ENCODE measurements at places on chromosomes 2 and 18. TPM values are rescaled to one million over a fixed set of nuclear protein-coding genes. Genes with fewer than 3 reads are reported as not detected.

Gene GLS
- 224 TPM for total RNA-seq

Gene SERPINB4
- not detected for total RNA-seq

Gene ALK
- total RNA-seq = not detected

Gene NDC80
- 6.3 TPM for total RNA-seq

Gene ABCG5
- total RNA-seq = not detected

Gene C2orf66
- total RNA-seq = not detected

Gene ST3GAL5
- total RNA-seq = 76.7 TPM

Gene CPO
- not detected for total RNA-seq

Gene HRH4
- total RNA-seq = 0.34 TPM

Gene FSHR
- not detected for total RNA-seq

Gene ACMSD
- total RNA-seq = not detected

- no peaks in the 10 kb centered on the region for H3K27me3 ChIP-seq
- no peaks in the 10 kb centered on the region for H3K4me1 ChIP-seq
- no peaks in the 10 kb centered on the region for H3K36me3 ChIP-seq
These were observed 192.2 kb upstream of the PXDN start for GRCh38 chr2:1936427-1936980.

- H3K4me1 ChIP-seq = no peaks in the 10 kb centered on the region
- no peaks in the 10 kb centered on the region for H3K27me3 ChIP-seq
- no peak overlapping the region for H3K4me3 ChIP-seq
- H3K36me3 ChIP-seq = no peaks in the 10 kb centered on the region
These were observed 39.8 kb downstream of the ADCYAP1 start for GRCh38 chr18:944440-944839.

GRCh38 chr2:85162746-85163301, 29.6 kb downstream of the TCF7L1 start:
- no peaks in the 10 kb centered on the region for H3K4me1 ChIP-seq
- DNase-seq = no peak
- no peak overlapping the region for H3K27ac ChIP-seq
- no peaks in the 10 kb centered on the region for H3K36me3 ChIP-seq
- no peaks in the 10 kb centered on the region for H3K27me3 ChIP-seq

GRCh38 chr2:2028041-2028440, 283.7 kb upstream of the PXDN start:
- no peak overlapping the region for H3K4me3 ChIP-seq
- no peak for DNase-seq
- no peaks in the 10 kb centered on the region for H3K27me3 ChIP-seq
- no peaks in the 10 kb centered on the region for H3K36me3 ChIP-seq
- H3K27ac ChIP-seq = no peak overlapping the region
- no peaks in the 10 kb centered on the region for H3K4me1 ChIP-seq

GRCh38 chr2:193907561-193907960, 1712.8 kb upstream of the TMEFF2 start:
- no peak overlapping the region for H3K4me3 ChIP-seq
- no peaks in the 10 kb centered on the region for H3K27me3 ChIP-seq
- DNase-seq = no peak
- H3K36me3 ChIP-seq = no peaks in the 10 kb centered on the region
- no peaks in the 10 kb centered on the region for H3K4me1 ChIP-seq
- H3K27ac ChIP-seq = no peak overlapping the region

DNA sequence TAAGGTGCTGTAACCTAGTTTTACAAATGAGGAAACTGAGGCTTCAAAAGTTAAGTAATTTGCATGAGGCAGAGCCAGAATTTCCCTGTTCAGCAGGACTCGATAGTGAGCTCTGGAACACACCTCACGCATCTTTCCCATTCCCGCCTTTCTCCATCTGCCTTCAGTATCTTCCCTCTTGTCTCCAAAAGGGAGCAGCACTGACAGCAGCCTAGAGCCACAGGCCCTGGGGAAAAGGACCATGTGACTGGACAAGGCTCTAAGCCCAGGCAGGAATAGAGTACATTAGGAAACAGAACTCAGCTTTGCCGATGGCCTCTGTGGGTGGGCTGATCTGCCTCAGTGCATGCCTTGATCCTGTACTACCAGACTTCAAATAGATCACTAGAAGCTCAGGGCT, 21.5 kb downstream of the GPR155 start:
- DNase-seq = no peak
- H3K36me3 ChIP-seq = peaks cover 25% of the 10 kb centered on the region
- H3K27me3 ChIP-seq = no peaks in the 10 kb centered on the region
- H3K4me1 ChIP-seq = no peaks in the 10 kb centered on the region

GRCh38 chr2:232419245-232420072, 12.8 kb downstream of the ALPG start:
- DNase-seq = no peak
- H3K27ac ChIP-seq = no peak overlapping the region
- peaks cover 53% of the 10 kb centered on the region for H3K27me3 ChIP-seq
- H3K4me3 ChIP-seq = no peak overlapping the region
- H3K4me1 ChIP-seq = peaks cover 23% of the 10 kb centered on the region

GRCh38 chr18:58527952-58528287, 101.0 kb downstream of the ALPK2 start:
- no peak overlapping the region for H3K4me3 ChIP-seq
- H3K4me1 ChIP-seq = peaks cover 4% of the 10 kb centered on the region
- H3K36me3 ChIP-seq = no peaks in the 10 kb centered on the region
- no peak for DNase-seq
- H3K27ac ChIP-seq = no peak overlapping the region

DNA sequence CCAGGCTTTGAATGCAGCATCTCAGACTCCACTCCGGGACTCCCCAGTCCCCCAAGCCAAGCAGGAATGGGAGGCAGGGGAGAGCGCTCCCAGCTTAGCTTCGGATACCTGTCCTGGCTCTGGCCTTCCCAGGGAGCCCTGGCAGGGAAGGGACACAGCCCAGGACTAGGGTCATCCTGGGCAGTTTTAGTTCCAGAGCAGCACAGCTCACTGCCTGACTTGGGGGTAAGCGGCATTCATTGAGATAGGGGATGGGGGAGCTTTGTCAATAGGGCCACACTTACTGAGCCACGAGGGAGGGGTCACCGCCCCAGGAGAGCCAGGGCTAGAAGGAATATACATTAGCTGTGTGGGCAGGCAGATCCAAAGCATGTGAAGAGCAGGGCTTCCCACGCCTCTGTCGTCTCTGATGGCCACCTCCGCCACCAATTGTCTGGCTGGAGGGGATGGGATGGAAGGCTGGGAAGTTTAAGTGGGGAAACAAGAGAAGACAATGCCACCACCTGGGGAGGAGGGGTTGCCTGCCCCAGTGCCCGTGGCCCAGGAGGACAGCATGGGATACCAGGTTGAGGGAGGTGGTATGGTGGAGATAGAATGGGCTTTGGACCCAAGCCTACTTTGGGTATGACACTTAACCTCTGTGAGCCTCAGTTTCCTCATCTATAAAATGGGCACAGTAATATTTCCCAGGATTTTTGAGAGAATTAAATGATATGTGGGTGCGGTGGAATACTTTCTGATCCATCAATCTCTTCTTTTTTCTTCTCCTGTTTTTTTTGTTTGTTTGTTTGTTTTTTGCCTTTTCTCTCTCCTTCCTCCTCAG, 40.2 kb downstream of the SCTR start:
- H3K36me3 ChIP-seq = no peaks in the 10 kb centered on the region
- no peak overlapping the region for H3K27ac ChIP-seq
- no peaks in the 10 kb centered on the region for H3K27me3 ChIP-seq
- no peak overlapping the region for H3K4me3 ChIP-seq
- DNase-seq = no peak

DNA sequence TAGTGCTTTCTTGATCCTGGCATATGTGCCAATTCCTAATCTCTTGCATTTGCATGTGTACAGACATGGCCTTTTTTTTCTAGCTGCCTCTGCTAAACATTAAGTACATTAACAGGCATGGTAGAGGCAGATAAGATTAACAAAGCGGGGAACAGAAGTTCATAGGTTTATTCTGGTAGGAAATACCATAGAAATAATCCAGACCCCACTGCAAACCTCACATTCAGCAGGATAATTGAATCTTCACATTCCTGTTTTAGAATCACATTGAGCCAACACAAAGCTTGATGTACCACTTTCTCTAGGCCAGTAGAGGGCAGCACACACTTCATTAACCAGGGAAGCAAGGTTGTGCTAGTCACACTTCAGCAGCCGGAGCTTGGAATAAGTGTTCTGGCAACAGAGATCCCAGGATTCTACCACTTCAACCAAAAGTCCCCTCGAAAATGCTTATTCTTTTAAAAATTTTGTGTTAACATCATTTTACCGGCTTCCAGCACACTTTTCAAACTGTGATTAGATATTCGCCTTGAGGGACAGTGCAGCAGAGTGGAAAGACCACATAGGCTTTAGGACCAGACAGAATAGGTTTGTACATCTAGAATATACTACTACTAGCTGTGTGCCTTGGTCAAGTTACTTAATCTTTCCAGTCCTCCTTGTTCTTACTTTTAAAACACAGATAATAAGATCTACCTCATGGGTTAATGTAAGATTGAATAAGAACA, 420.2 kb upstream of the CHST9 start:
- H3K36me3 ChIP-seq = no peaks in the 10 kb centered on the region
- H3K4me3 ChIP-seq = no peak overlapping the region
- no peaks in the 10 kb centered on the region for H3K4me1 ChIP-seq
- no peak overlapping the region for H3K27ac ChIP-seq
- H3K27me3 ChIP-seq = no peaks in the 10 kb centered on the region

DNA sequence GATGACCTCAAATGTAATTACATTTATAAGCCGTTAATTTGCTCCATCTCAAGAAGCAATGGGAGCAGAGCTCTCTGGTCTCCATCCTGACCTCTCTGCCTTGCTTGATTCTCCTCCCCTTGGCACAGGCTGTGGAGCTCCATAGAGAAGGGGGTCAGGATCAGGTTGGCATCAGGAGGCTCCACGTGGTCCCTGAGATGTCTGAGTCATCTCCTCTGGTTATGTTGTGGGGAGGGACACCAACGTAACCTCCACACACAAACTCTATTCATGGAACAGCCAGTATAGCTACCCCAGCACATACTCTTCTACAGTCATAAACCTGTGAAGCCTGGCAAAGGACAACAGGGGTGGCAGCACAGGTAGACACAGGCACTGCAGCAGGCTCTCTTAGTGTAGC, 29.0 kb downstream of the TRABD2A start:
- H3K4me1 ChIP-seq = peaks cover 95% of the 10 kb centered on the region
- H3K36me3 ChIP-seq = peaks cover 20% of the 10 kb centered on the region
- H3K27me3 ChIP-seq = no peaks in the 10 kb centered on the region
- no peak overlapping the region for H3K4me3 ChIP-seq
- DNase-seq = no peak

DNA sequence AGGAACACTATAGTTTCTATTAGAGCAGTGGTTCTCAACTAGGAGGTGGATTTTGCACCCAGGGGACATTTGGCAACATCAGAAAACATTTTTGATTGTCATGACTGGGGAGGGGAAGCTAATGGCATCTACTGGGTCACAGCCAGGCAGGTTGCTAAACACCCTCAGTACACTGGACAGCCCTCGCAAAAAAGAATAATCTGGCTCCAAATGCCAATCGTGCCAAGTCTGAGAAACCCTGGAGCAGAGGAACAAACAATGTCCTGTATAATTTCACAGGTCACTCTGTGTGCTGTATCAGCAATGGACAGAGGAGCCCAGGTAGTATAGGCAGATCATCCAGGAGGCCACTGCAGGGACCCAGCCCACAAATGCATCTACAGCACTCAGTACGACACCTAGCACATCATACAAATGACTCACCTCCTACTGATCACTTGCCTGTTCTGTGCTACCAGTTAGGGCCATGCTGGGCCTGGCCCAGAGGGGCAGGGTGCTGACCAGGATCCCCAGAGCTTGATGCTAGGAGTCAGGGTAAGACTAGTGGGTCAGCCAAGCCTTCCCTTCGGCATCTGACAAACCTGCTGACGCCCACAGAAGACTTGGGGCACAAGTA, 37.6 kb downstream of the SFXN5 start:
- H3K36me3 ChIP-seq = no peaks in the 10 kb centered on the region
- DNase-seq = no peak
- H3K27me3 ChIP-seq = no peaks in the 10 kb centered on the region
- H3K27ac ChIP-seq = no peak overlapping the region
- H3K4me1 ChIP-seq = no peaks in the 10 kb centered on the region

DNA sequence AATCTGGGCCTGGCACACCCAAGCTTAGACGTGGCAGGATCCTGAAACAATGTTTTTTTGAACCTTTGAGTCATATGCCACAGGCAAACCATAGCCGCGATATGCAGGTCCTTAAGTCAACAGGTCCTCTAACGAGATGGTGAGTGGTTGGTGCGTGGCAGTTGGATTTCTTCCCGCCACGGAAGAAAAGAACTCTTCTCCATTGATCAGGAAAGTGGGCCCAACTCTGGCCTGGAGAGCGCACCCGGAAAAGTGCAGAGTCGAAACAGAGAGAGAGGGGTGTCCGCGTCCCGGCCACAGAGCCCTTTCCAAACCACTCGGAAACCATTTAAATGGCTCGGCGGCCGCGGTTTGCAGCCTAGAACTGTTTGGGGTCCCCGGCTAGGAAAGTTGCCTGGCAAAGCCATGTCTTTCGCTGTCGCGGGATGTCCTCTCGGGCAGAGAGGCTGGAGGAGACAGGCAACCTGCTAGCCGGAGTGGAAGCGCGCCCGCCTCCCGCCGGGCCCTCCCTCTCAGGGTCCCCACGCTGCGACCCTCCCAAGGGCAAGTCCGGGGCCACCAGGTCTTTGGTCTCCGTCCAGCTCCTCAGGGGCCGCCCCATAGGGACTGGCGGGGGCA, 777 bp downstream of the GALNT3 start:
- peaks cover 19% of the 10 kb centered on the region for H3K4me1 ChIP-seq
- no peaks in the 10 kb centered on the region for H3K36me3 ChIP-seq
- no peak overlapping the region for H3K27ac ChIP-seq
- peaks cover 7% of the 10 kb centered on the region for H3K27me3 ChIP-seq
- no peak for DNase-seq

DNA sequence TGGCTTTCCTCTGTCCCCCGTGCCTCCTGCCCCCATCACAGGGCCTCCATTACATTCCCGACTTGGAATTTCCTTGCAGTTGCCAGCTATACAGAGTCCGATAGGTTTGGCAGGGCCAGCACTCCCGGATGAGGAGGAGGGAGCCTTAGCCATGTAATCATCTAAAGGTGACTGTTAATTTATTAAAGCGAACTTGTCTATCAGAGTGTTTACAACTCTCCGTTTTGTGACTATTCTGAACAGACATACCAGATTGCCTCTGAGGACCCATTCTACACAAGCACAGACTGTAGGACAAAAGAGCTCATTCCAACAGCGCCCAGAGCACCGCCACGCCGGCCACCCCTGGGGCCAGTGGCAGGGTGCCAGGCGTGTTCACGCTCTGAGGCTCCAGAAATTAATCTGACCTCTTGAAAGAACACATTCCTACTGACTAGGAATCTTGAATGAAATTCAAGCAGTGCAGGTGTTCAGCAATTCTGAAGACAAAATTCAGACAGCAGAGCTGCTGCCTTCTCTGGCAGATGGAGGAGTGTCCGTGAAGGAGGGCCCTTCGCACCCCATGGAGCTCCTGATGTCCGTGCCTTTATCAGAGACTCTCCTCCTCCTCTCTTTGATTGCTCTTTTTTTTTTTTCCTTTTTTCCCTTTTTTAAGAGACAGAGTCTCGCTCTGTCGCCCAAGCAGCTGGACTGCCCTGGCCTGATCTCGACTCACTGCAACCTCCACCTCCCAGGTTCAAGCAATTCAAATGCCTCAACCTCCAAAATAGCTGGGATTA, 58.1 kb upstream of the RALBP1 start:
- no peak overlapping the region for H3K27ac ChIP-seq
- DNase-seq = no peak
- no peaks in the 10 kb centered on the region for H3K4me1 ChIP-seq
- H3K27me3 ChIP-seq = no peaks in the 10 kb centered on the region

All from CD4-positive, alpha-beta T cell (primary cell).